ENCODE measurements at places on chromosomes 16 and 17. TPM values are rescaled to one million over a fixed set of nuclear protein-coding genes. Genes with fewer than 3 reads are reported as not detected.

TLCD1 gene
- 51.1 TPM for total RNA-seq

MYH13 gene
- total RNA-seq: not detected

CDT1 gene
- total RNA-seq: 34.5 TPM

OR4D1 gene
- total RNA-seq: not detected

PLA2G10 gene
- total RNA-seq: 0.49 TPM

HBA1 gene
- total RNA-seq: not detected

SEPTIN1 gene
- 1.9 TPM for total RNA-seq

STX1B gene
- 1.8 TPM for total RNA-seq

CSNK2A2 gene
- total RNA-seq: 54.0 TPM

ELMO3 gene
- 0.70 TPM for total RNA-seq

MARCHF10 gene
- total RNA-seq: 1.7 TPM

KRTAP17-1 gene
- not detected for total RNA-seq

TBC1D26 gene
- not detected for total RNA-seq

MYL4 gene
- total RNA-seq: not detected

CNTNAP4 gene
- total RNA-seq: not detected

CACNA1G gene
- 4.1 TPM for total RNA-seq

MSL1 gene
- total RNA-seq: 64.8 TPM

CD79B gene
- 0.16 TPM for total RNA-seq

CCNF gene
- total RNA-seq: 24.5 TPM

RILP gene
- total RNA-seq: 14.0 TPM

ADAT1 gene
- total RNA-seq: 37.6 TPM

SBK1 gene
- total RNA-seq: 0.28 TPM

PRSS22 gene
- 1.5 TPM for total RNA-seq

TERB1 gene
- not detected for total RNA-seq

NRN1L gene
- not detected for total RNA-seq

KRT32 gene
- 0.07 TPM for total RNA-seq

TMEM88 gene
- 0.33 TPM for total RNA-seq

MT1M gene
- not detected for total RNA-seq

CCL22 gene
- 0.07 TPM for total RNA-seq

KRT28 gene
- not detected for total RNA-seq

TANC2 gene
- 53.2 TPM for total RNA-seq

SGSH gene
- total RNA-seq: 25.7 TPM

MLLT6 gene
- total RNA-seq: 33.3 TPM

SLC52A1 gene
- 0.80 TPM for total RNA-seq

CTRB1 gene
- not detected for total RNA-seq

MT1A gene
- total RNA-seq: 34.1 TPM

MPO gene
- not detected for total RNA-seq

NPEPPS gene
- 62.3 TPM for total RNA-seq

BAIAP3 gene
- total RNA-seq: 0.49 TPM

KRTAP4-6 gene
- total RNA-seq: not detected

DBNDD1 gene
- 58.1 TPM for total RNA-seq

CMTM1 gene
- total RNA-seq: 0.49 TPM

JPH3 gene
- total RNA-seq: 2.3 TPM

HOXB5 gene
- 2.6 TPM for total RNA-seq

CACNG3 gene
- not detected for total RNA-seq

TPPP3 gene
- 16.5 TPM for total RNA-seq

DDX42 gene
- total RNA-seq: 104 TPM

PDE6G gene
- 2.0 TPM for total RNA-seq

BPTF gene
- 41.1 TPM for total RNA-seq

MAP2K4 gene
- 31.2 TPM for total RNA-seq

GPR179 gene
- total RNA-seq: not detected

MATCAP1 gene
- total RNA-seq: 6.5 TPM

Measured in A549 treated with Mapracorat at 1 μM for 4 hours (cell line).